Pulmonary artery endothelial cell (primary cell): ENCODE measurements at places on chromosomes 2 and 18. TPM values are rescaled to one million over a fixed set of nuclear protein-coding genes. Genes with fewer than 3 reads are reported as not detected.

DNA sequence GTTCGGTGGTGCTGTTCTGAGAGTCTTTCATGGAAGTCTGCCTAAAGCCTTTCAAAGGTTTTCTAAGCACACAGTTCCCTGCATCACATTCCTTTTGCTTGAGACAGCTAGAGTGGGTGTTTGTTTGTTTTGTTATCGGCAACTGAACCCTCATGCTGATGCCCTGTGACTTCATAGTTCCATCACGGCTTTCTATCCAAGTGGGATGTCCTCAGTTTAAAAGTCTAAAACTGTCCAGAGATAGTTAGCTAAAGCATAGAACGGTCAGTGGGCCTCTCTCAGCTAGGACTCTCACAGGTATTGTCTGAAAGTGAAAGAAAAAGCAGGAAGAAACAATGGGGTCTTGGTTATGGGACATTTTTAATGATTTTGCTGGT is 337.3 kb downstream of the OSR1 start:
- DNase-seq: no peak

The MREG gene
- total RNA-seq: 5.1 and 6.7 TPM in 2 replicates

The CRACDL gene
- 9.7 and 9.9 TPM in 2 replicates for total RNA-seq

The PLEKHH2 gene
- 0.07 and 0.20 TPM in 2 replicates for total RNA-seq

The CDCA7 gene
- total RNA-seq: 8.8 and 16.7 TPM in 2 replicates

The GREB1 gene
- 0.07 TPM in 2 replicates for total RNA-seq

DNA sequence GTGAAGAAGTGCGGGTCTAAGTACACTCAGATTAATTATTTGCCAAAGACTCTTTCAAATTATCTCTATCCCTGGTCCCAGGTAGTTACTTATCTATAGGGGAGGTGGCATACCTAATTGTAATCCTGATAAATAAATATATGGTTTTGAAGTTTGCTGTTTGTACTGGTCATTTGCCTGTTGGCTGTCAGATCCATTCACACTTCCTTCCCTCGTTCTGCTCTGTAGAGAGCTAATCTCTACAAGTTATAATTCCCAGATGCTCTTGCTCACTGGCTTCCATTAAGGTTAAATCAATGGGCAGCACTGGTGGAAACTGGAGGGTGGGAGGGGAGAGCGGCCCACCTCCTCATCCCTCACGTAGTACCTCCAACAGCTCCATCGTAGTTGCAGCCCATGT is 447.1 kb downstream of the TXNL1 start:
- no peak for DNase-seq

The RAB6D gene
- total RNA-seq: 0.07 TPM in 1 of 2 replicates, not detected in the other

- no peak for DNase-seq
Measured at GRCh38 chr2:9294764-9295163, 88.2 kb downstream of the ASAP2 start.

GRCh38 chr2:30029804-30030203 is 108.4 kb upstream of the ALK start:
- no peak for DNase-seq

DNA sequence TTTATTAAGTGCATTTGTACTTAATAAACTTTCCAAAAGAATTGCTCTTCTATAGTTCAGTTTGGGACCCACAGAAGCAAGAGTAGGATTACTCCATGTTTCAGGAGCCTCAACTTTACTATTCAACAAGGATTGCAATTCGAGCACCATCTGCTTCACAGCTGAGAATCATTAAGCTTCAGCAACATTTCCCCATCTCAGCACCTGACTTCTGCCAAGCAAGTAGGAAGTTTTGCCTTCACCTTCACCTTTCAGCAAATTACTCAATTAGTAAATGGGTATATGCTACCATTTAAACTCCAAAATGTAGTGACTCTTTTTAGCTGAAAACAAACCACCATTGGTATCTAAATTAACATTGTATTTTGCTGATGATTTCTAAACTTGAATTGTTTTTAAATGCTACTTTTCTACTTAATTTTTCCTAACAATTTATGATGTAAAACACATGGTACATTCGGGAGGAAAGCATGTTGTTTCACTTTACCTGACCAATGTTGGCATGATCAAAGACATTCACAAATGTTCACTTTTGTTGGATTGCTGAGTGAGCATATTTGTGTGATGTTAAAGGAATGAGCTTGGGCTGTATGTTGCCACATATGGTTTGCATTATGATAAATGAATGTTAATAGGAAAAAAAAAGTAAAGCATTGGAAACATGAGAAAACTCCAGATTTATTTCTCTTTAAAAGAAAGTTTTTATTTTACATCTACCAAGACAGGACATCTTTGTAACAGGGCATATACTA is 159.2 kb downstream of the GULP1 start:
- no peak for DNase-seq

The SERPINB4 gene
- total RNA-seq: not detected in 2 replicates

GRCh38 chr2:871175-871727 is 79.4 kb upstream of the SNTG2 start:
- no peak for DNase-seq

DNA sequence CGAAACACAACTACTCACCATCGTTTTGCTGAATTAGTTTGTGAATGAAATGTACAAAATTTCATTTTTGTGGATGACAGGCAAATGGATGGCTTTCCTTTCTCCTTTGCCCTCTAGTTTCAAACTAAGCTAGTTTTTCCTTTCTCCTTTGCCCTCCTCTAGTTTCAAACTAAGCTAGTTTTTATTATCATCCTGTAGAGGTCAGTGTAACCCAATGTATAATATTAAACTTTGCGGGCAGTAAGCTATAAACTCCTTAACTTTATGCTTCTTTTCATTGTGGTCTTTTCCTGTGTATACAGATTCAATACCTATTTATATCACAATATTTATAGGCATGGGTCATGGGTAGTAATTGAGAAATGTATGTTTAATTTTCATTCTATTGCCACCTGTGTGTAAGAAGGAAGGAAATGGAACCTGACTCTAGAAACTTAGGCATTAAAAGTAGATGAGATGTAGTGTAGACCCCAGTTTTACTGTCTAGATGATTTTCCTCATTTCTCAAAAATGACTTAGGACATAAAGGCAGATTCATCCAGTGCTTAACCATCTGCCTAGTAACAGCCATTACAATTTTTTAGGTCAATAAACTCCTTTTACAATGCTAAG is 58.1 kb downstream of the MAP3K19 start:
- no peak for DNase-seq

- DNase-seq: no peak
Measured at GRCh38 chr2:50613161-50613560, 418.8 kb downstream of the NRXN1 start.

The ANKRD39 gene
- 8.0 and 9.8 TPM in 2 replicates for total RNA-seq

GRCh38 chr2:167987026-167987425 is 260.4 kb downstream of the STK39 start:
- DNase-seq: no peak

- DNase-seq: no peak
Measured at GRCh38 chr2:36664696-36665076, 31.8 kb upstream of the VIT start.

DNA sequence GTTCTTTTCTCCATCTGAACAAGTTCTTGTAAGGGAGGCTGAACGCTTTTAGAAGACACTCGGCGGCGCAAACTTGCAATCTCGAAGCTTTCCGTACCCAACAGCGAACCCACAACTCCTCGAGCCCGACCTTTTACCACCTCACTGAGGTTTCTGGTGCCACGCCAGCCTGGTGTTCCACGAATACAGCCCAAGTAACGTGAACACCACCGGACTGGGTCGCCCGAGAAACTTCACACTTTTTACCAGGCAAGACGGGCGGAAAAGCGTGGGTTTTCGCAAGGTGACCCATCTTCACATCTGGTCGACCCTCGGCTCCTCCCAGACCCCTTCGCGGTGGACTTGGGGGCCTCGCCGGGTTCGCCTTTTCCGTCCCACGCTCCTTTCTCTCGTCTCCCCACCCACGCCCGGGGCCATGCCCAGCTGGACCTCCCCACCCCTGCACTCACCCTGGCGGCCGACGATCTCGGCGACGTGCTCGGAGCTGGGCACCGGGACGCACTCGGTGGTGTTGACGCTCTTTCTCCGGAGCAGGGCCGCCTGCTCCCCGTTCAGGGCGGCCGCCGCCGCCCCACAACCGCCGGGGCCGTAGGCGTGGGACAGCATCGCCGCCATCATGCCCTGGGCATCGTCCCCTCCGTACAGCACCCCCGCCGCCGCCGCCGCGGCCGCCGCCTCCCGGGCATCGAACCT is 1.2 kb downstream of the MEX3C start:
- DNase-seq: no peak

DNA sequence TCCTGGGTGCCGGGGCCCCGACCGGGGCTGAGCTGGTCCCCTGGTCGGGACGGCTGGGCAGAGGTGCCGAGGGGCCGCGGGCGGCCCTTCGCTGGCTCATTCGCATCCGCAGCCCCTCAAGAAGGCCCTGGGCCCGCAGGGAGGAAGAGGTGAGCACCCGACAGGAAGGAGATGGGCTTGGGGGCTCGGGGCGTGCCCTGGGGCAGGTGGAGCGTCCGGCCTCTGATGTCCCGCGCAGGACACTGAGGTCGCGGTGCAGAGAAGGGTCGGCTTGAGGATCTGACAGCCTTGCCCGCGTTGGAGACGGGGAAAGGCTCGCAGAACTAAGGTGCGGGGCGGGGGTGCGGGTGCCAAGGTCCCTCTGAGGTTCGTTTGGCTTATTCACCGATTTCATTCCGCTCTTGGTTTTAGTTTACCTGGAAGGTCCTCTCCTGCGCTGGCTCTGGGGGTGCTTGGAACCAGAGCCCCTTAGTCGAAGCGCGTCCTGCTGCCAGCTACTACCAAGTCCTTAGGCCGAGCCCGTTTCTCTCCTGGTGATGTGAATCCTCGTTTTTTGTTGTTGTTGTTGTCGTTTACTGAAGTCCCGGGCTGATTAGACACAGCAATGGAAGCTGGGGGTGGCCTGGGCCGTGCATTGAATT is 18.9 kb upstream of the CD8A start:
- no peak for DNase-seq

The LYPD1 gene
- 29.4 and 66.5 TPM in 2 replicates for total RNA-seq

DNA sequence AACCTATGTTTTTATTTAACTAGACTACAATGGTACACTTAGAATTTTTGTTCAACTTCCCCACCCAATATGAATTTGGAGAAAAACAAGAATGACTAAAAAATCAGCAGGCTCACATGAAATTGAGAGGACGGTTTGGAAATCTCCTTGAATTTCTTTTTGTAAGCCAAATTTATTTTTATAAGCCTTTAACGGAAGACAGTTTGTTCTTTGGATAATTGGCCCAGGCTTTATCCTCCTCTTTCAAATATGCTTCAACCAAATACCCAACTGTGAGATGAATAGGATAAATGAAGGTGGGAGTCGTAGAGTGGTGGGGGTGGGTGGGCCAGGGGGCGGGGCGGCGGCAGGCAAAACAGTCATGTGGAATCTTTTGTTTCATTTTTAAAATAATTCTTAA is 60.6 kb downstream of the FMNL2 start:
- DNase-seq: no peak

GRCh38 chr2:18856765-18857164 is 267.4 kb upstream of the NT5C1B start:
- no peak for DNase-seq

DNA sequence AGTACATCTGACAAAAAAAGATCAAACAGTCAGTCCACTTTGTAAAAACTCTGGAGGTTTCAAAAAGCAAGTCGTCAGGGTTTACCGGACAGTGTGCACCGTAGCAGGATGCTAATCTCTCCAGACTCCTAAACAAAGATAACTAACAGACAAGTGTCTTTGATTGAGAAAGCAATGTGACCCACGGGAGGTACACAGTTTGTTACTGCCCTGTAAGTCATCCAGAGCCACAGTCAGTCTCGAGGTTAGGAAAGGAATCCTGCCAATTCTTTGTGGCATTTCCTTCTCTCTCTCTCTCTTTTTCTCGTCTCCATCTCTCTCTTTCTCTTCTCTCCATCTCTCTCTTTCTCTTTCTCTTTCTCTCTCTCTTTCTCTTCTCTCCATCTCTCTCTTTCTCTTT is 42.8 kb downstream of the LRRTM4 start:
- DNase-seq: no peak

- no peak for DNase-seq
Measured at GRCh38 chr2:175167076-175167791, 769 bp downstream of the ATF2 start.

- no peak for DNase-seq
Measured at GRCh38 chr18:34947711-34948125, 93.5 kb upstream of the MAPRE2 start.

The MBD2 gene
- total RNA-seq: 46.2 and 58.9 TPM in 2 replicates

The CNDP1 gene
- total RNA-seq: not detected in 2 replicates

The ESCO1 gene
- 10.9 and 13.2 TPM in 2 replicates for total RNA-seq

The KHK gene
- 2.1 and 4.6 TPM in 2 replicates for total RNA-seq

DNA sequence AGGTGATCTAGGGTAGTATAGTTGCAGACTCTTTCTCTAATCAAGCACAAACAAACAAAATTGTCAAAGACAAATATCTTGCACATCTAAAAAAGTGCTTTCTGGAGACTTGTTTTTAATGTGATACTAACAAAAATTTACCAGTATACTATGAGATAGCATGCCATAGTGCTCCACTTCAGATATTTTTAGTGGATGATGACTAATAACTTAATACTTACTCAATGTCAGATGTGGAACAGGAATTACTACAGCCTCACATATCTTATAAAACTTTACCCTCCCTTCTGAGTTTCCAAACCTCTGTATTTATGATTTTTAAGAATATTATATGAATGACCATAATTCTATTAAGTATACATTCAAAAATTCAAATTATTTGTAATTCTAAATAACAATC is 1162.0 kb upstream of the SLC39A10 start:
- no peak for DNase-seq

The MEP1B gene
- not detected in 2 replicates for total RNA-seq

- no peak for DNase-seq
Measured at GRCh38 chr2:52844701-52845423, 922.7 kb upstream of the CHAC2 start.

The SPATA3 gene
- total RNA-seq: not detected in 2 replicates

GRCh38 chr2:17813742-17814473 is 2.4 kb upstream of the MSGN1 start:
- no peak for DNase-seq

The IMPA2 gene
- total RNA-seq: 6.7 and 10.2 TPM in 2 replicates

DNA sequence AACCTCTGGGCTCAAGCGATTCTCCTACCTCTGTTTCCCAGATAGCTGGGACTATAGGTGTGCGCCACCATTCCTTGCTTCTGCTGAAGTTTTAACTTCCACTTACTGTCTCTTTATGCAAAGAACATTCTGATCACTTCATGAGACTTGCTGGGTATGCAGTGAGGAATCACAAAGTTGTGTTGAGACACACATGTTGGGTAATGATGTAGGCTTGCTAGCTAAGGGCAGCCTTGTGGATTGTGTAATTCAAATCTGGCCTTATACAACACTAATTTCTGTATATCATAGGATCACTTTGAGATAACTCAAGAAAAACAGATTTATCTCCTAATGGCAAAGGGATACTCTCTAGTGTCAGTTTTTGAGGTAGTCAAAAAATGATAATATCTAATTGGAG is 24.2 kb downstream of the XRCC5 start:
- DNase-seq: no peak

- no peak for DNase-seq
Measured at GRCh38 chr18:77220726-77221125, 28.9 kb upstream of the GALR1 start.

GRCh38 chr18:68740966-68741365 is 26.1 kb upstream of the TMX3 start:
- DNase-seq: no peak

- DNase-seq: no peak
Measured at GRCh38 chr18:24940416-24940815, 411.6 kb downstream of the ZNF521 start.

The VIT gene
- total RNA-seq: 0.46 and 0.66 TPM in 2 replicates

The PSMA8 gene
- not detected in 2 replicates for total RNA-seq
